ENCODE measurements at places on chromosomes 4 and X.

DNA sequence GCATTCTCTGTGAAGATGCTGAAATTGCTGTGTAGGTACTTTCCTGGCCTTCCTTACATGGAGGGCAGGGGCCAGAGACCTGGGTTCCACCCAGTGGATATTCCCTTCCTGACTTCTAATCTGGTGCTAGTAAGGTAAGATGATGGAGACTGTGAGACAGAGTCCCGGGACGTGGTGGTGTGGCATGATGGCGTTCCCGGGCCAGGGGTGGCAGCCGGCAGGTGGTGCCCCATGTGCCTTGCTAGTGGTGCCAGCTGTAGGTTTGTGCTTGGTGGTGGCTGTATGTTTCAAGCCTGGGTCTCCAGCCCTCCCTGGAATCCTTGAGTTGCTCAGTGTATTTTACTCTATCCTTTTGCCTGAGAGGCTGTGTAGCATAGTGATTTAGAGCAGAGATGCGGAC is 10.9 kb downstream of the STOX2 start:
- DNase-seq = no peak

DNA sequence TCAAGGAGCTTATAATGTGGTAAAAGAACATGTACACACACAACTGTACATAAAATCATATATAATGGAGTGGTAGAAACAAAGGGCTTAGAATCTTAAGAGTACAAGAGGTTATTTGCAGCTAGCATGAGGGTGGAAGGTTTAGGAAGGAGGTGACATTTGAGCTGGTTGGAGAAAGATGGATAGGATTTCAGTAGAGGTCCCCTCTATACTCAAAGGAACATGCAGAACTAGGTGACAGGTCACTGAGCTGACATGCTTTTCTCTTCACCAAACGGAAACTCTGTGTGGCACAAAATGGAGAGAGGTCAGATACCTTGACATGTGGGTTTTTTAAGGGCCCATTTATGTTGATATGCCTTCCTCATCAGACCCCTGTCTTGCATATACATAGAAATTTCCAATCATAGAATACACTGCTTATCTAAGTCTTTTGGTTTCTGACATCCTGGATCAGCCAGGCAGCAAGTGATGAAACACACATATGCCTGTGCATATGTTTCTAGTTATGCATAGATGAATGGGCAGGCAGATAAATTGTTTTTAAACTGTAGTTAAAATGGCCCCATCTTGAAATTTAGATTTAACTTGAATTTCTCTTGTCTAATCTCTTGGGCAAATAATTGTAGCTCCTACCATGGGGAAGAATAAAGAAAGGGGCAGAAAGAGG is 29.3 kb downstream of the CLCN5 start:
- DNase-seq = no peak

- no peak for DNase-seq
Measured at GRCh38 chr4:6471307-6472007, 957 bp downstream of the PPP2R2C start.

DNA sequence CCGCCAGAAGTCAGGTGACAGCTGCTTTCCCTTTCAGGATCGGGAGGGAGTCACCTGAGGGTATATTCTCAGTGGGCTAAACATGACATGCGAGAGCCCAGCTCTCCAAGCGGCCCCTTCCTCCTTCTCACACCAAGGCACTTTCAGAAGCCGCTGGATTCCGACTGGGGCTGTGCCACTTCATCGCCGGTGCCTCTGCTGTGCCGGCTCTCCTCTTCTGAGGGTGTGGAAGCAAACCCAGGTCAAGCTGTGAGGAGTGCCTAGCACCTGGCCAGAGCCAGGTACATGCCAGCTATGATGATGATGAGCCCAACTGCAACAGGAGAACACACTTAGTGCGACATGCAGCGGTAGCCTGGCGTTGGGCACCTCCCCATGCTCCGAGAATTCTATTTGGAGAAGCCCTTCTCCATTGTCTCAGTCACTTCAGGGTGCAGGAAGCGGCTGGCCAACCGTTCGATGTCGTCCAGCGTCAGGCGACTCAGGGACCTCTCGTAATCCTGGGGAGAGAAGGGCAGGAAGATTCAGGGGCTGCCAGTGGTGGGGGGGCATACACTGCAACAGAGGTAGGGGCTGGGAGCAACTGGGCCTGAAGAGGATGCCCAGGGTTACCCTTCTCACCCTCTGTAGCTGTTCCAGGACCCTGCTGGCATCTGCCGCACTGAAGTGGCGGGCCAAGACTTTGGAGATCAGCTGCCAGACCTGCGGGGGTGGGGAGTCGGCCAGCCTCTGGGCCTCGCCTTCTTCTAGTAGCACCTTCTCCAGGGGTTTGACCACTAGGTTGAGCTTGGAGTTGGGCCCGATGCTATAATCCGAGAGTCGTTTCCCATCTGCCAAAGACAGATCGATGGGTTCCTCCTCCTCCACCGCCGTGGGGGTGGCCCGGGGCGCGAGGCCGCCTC is 1.0 kb downstream of the UBL4A start:
- no peak for DNase-seq

GRCh38 chr4:161555689-161556660 is 607.8 kb downstream of the FSTL5 start:
- peak; percentile 62 for DNase-seq

GRCh38 chr4:73315091-73315490 is 56.5 kb upstream of the ANKRD17 start:
- peak; percentile 68 for DNase-seq

GRCh38 chr4:114807357-114807756 is 208.8 kb downstream of the UGT8 start:
- DNase-seq = no peak

- no peak for DNase-seq
Measured at GRCh38 chrX:147776988-147777387, 134.7 kb upstream of the FMR1 start.

GRCh38 chr4:128700659-128701350 is 108.7 kb upstream of the JADE1 start:
- DNase-seq = peak; percentile 46

GRCh38 chrX:139881572-139881971 is 51.3 kb downstream of the ATP11C start:
- peak; percentile 78 for DNase-seq

DNA sequence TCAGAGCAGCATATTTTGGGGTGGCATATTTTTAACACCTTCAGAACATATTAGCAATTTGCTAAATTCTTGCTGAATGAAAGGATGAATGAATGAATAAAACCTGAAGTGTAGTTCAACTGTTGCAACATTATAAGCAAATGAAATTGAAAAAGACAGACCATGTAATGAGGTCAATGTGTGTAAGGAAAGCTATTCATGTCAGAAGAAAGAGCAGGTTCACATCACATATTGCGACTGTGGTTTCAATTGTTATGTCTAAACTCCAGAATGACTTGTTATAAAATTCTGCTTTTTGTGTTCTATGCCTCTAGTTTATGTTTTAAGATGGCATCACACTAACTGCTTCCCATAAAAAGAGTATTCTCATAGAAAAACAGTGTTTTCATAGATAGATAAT is 32.9 kb upstream of the DSPP start:
- DNase-seq = no peak

DNA sequence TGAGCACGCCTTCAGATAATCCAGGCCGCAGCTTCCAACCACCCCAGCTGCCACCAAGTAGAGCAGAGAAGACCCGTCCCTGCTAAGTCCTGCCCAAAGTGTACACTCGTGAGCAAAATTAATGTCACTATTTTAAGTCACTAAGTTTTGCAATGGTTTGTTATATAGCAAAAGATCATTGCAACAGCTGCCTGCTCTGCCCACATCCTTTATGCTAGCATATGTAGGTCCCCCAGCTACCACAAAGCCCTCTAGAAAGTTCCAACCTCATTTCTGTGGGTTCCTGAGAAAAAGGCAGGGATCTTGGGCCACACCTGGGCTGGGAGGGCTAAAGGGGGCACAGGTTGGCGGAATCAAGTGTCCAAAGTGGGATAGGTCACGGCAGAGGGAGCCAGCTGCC is 346.9 kb downstream of the BCOR start:
- DNase-seq = no peak

DNA sequence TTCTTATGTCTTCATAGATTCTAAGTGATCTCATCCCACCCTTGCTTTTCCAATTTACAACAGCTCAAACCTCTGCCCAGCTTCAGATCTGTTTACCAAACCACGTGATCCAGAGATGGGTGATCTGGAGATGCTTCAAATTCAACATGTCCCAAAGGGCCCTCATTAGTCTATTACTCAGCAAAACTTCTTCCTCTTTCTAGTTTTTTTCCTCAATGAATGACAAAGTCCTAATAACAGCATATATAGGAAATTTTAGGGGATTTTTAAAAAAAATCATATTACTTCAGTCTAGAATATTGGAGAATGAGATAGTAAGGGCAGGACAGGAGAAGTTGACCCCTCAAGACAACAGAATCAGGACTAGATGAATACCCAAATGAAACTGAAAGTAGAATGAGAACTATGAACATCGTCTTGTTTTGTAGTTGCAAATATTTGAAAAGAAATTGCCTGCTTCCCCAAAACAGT is 127.1 kb downstream of the CFAP299 start:
- peak; percentile 22 for DNase-seq

DNA sequence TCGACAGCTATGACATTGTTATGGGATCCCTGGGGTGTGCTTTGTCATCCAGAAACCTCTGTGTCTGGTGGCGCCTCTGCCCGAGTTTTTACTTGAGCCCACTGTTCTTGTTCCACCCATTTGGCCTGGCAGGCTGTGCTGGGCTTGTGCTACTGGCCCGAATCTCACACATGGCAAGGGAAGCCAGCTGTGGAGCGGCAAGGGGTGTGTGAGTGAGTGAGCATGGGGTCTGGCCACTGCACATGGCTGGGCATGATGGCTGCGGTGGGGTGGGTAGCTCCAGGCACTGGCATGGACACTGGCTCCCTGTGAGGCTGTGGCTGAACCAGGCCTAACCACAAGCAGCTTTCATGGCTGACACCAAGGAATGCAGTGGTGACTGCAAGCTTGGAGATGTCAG is 89.2 kb downstream of the DACH2 start:
- DNase-seq = no peak

DNA sequence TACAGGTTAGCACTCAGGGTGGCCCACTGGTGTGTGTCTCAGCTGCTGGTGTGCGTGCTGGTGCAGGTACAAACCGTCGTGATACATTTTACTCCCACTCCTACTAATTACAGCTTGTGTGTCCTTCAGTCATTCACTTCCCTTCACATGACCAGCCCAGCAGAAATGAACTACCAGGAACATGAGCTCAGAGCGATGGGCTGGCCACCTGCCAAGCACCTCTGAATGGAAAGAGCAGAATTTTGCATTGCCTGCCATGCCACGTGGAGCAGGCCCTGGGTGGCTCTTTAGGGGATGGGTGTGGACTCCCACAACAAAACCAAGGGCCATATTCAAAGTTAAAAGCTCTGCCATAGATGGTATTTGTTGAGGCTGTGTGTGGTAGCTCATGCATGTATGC is 58.9 kb upstream of the PGM2 start:
- DNase-seq = peak; percentile 52

- DNase-seq = no peak
Measured at GRCh38 chrX:1713296-1713695, 98.4 kb downstream of the ASMT start.

DNA sequence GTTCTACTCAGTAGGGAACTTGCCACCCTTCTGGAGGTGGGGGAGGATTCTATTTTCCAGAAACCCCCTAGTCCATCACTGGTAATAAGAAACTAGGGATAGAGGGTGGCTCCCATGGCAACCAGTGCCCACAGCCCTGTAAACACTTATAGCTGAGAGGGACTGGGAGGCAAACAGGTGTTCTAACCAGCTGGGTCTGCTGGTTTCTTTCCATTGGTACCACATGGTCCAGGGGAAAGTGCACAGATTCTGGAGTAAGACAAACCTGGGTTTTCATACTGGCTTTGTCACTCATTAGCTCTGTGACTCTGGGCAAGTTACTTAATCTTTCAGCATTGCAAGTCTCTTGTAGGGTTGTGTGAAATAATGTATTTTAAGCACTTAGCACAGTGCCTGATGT is 26.9 kb downstream of the IGSF1 start:
- no peak for DNase-seq

DNA sequence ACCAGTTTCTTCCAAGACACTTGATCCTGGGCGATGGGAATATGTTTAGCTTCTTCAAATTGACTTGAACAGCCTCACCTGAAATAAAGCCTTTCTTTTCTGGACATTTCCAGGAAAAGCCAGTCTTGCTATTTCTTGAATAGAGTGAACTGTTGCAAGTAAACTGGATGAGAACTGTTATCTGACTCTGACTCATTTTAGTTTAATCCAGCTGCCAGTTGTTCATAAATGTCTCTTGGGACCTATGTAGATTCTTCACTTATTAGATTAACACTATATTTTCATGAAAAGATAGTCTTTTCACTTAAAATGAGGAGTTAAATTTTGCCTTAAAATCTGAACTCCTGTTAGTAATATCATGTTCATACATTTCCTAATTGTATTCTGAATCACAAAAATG is 615.4 kb upstream of the GALNT7 start:
- DNase-seq = peak; percentile 22

GRCh38 chr4:146040623-146041022 is 102.0 kb upstream of the ZNF827 start:
- DNase-seq = no peak

- peak; percentile 74 for DNase-seq
Measured at GRCh38 chr4:149120331-149121022, 678.3 kb upstream of the NR3C2 start.

- no peak for DNase-seq
Measured at GRCh38 chr4:126441173-126442035, 1126.6 kb downstream of the FAT4 start.

- DNase-seq = no peak
Measured at GRCh38 chrX:47204970-47205369, 11.3 kb downstream of the UBA1 start.

GRCh38 chr4:163127621-163128020 is 39.1 kb downstream of the NAF1 start:
- DNase-seq = no peak

DNA sequence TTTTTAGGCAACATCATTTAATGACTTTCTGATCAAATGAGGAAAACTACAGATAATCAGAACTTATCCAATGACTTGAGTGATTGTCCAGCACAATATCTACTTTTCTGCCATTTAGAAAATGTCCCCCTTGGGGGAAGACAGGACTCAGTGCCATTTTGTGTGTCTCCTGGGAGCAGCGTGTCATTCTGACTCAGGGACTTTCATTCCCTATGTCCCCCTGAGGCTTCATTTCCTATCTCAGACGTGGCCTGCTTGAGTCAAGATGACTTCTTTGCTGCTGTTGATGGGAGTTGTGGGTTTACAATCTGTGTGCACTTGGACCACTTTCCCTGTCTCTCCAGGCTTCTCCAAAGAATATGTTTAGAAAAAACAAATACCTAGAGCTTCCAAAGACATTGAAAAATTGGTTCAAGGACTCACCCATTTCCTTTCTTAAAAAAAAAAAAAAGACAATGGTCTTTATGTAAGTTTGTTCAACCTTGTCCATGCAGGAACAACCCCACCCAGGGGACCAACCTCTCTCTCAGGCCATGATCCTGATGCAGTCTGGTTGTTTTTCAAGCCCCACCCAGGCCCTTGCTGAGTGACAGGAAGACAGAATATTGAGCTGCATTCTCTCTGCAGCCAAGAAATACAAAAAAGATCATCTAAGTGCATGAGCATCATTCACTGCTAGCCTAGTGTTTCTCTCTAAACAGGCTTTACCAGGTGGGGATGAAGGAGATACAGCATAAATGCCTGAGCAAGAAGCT is 34.3 kb upstream of the TMEM154 start:
- no peak for DNase-seq

Data from fibroblast of skin of scalp (primary cell).